Activated CD4-positive, alpha-beta T cell treated with anti-CD3 and anti-CD28 coated beads for 36 hours (primary cell): ENCODE measurements at places on chromosomes 2 and 18. TPM values are rescaled to one million over a fixed set of nuclear protein-coding genes. Genes with fewer than 3 reads are reported as not detected.

The CROCC2 gene
- total RNA-seq, result not detected

The CCDC195 gene
- not detected for total RNA-seq

The TTL gene
- 28.7 TPM for total RNA-seq

The LCT gene
- total RNA-seq, result 0.16 TPM

The HJURP gene
- 111 TPM for total RNA-seq

The ERICH2 gene
- not detected for total RNA-seq

The TMEM163 gene
- 0.11 TPM for total RNA-seq

The SLC8A1 gene
- total RNA-seq, result 1.9 TPM

The TSPYL6 gene
- not detected for total RNA-seq

The REG1B gene
- total RNA-seq, result not detected

The UGT1A8 gene
- total RNA-seq, result not detected

The TCF7L1 gene
- total RNA-seq, result not detected

The METTL4 gene
- total RNA-seq, result 22.0 TPM

The ALPG gene
- total RNA-seq, result not detected

The NAT8 gene
- not detected for total RNA-seq
